ENCODE measurements at places on chromosomes 7 and 10.
A peak's percentile ranks its signal among the peaks of the same experiment; 100 is the strongest.

GRCh38 chr7:44793919-44794318 lies 2.6 kb upstream of the PPIA start:
- no peak for DNase-seq

GRCh38 chr10:66259836-66260235 lies 666.0 kb upstream of the LRRTM3 start:
- no peak for DNase-seq

DNA sequence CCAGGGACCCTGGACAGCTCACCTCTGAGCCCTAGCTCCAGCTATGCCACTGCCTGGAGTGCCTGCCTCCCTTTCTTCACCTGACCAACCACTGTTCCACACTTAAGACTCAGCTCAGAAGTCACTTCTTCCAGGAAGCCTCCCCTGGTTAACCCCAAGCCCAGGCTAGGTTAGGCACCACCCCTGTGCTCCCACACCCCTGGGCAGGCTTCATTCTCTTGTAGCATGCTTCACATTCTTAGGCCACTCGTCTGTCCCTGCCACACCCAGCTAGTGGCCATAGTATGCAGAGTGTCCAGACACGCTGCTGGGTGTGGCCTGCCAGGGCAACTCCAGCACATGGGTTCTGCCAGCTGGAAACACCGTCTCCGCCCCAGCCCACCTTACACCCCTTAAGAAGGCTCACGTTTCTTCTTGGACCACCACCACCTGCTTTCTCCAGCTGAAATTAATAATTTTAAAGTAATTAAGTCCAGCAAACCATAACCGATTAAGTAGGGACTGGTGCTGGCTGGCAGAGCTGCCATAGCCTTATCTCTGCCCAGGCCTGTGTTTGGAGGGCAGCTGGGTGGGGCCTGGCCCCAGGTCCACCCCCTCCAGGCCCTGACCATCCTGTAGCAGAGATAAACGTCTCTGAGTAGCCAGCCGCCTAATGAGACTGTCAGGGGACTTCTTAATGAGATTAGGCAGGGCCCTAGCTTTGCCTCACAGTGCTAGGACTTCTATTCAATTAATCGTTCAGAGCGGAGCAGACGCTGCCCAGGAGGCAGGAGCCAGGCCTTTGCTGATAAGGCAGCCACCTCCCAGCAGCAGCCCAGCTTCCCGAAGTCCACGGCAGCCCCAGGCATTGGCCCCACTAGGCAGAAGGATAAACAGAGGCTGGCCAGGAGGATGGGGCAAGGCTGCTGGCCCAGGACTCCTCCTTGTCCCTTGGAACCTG lies 20.5 kb downstream of the GRID1 start:
- DNase-seq = no peak

DNA sequence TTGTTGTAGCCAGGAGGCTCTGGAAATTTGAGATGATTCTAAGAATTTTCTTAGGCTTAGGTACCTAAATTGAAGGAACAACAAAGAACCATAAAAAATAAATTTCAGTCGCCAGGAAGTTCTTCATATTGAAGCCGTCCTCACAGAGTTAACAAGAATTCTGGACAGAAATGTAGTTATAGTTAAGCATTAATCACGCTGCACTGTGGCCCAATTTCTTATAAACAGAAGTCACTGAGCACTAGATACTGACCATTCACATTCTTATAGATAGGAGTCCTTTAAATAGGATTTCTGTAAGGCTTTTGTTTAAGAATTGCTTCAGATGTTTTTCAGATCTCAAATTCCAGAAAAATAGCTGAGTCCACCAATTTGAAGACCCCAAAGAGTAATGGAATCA lies 256.2 kb upstream of the PITRM1 start:
- DNase-seq = no peak

GRCh38 chr7:131212114-131212513 lies 115.6 kb upstream of the MKLN1 start:
- no peak for DNase-seq

GRCh38 chr10:98389398-98389797 lies 25.6 kb downstream of the PYROXD2 start:
- no peak for DNase-seq

DNA sequence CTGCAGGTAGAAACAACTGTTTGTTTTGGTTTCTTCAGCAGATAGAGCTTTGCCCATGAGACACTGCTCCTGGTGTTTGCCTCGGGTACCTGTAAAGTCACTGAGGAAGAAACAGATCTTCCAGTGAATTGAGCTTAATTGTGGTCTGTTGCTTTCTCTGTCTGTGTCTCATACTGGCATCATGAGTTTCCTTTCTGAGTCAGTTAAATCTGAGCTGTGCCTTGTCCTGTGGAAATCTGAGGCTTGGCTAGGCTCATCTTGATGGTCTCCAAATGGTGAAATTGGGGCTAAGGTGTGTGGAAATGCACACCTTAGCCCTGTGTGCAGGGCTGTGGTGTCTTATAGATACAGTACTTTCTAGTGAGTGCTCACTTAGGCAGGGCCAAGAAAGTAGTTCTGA lies 67.4 kb downstream of the GBF1 start:
- DNase-seq = no peak

DNA sequence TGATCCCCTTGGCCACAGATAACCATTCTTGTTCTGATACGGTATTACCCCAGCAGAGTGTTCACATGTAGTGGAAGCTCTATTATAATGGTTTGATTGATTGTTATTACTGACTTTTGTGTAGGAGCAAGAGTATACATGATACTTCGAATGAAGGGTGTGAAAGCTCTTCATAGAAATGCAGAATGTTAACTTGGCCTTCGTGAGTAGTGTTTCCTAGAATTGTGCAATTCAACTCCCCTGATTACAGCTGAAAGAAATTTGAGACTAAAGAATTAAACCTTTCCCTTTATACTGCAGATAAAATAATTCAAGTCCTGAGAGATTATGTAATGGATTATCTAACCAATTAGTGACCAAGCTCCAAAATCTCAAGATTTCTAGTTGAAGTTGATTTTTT lies 38.2 kb downstream of the MKLN1 start:
- DNase-seq = no peak

DNA sequence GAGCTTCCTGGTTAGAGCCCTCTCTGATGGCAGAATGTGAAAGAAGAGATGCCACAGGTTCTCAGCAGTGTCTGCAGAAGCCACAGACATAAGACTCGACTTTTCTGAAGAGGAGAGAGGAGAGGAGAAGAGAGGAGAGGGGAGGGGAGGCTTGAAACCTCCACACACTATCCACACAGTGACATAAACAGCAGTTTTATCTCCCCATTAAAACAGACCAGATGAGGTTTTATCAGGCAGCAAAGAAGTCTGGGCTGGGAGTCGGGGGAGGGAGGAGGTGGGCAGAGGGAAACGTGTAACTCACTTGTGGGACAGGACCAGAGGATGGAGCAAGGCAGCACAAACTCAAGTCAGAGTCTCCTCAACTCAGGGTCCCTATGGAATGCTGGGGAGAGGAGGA lies 76.5 kb downstream of the XPNPEP1 start:
- DNase-seq = no peak

GRCh38 chr10:5776881-5777197 lies 36.4 kb downstream of the GDI2 start:
- no peak for DNase-seq

- no peak for DNase-seq
Measured at GRCh38 chr10:3530783-3531645, 254.0 kb downstream of the KLF6 start.

GRCh38 chr10:99329304-99329553 lies at the start of gene CNNM1:
TSS of gene CNNM1 (plus strand) at chr10:99329356. CDS start at chr10:99329388, 32 bp downstream.
- DNase-seq = peak; percentile 41

- DNase-seq = no peak
Measured at GRCh38 chr10:70954381-70955176, 66.2 kb upstream of the PCBD1 start.

DNA sequence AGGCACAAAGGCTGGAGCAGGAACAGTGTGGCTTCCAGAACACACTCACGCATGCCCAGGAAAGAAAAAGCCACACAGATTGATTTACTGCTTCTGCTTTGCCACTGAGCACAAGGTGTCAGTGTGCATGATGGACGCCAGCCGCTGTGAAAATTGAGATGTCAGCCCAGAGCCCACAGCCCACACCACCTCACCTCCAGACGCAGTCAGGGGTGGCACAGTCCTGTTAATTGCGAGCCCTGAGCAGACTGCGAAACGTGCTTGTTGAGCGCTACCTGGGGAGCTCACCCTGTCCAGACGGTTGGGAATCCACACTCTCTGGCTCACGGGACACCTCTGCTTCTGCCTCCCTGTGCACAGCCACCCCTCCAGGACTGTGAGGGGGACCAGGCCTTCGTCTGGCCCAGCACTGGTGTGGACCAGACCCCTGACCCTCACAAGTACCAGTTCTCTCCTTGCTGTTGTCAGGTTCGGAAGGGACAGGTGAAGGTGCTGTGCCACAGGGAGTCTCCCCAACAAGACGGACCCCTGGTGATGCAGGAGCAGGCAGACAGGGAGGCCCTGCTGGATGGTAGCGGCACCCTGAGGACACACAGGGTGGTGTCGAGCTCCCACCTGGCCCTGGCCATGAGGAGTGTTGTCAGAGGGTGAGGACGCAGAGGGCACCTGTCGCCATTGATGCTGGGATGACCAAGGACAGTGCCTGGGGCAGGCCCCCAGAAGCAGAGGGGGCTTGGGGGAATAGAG lies 15.3 kb downstream of the RASGEF1A start:
- no peak for DNase-seq

DNA sequence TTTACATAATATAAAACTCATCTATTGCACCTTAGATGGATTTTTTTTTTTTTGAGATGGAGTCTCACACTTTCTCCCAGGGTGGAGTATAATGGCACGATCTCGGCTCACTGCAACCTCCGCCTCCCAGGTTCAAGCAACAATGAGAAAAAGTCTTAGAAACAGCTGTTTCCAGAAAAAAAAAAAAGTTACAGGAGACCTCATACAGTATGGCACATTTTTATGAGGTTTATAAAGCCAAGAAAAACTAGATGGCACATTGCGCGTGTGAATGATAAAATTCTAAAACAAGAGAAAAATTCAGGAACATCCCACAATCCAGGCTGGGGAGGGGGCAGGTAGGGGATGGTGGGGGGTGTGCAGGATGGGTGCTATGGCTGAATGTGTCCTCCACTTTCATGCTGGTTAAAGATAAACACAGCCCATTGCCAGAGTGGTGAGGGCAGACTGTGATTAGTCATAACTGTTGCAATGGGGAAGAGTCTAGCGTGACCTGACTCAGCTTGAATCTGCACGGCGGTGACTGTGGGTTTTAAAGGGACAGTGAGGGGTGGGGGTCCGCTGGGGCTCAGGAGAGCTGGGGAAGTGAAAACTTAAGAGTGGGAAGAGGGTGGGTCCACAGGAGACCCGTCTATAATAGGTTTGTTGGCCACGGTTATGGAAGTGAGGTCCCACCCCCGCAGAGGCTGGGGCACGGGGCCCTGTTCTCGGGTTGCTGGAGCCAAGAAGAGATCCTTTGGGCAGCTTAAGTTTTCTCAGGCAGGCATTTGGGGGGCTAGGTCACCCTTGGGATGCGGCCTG lies 11.9 kb upstream of the LRRC27 start:
- DNase-seq = no peak

- DNase-seq = no peak
Measured at GRCh38 chr10:45422207-45422865, 48.3 kb downstream of the ALOX5 start.
